ENCODE measurements at places on chromosomes 3 and 15. TPM values are rescaled to one million over a fixed set of nuclear protein-coding genes. Genes with fewer than 3 reads are reported as not detected.

- peak; percentile 69 for DNase-seq
Measured at GRCh38 chr3:148450819-148451218, 246.9 kb upstream of the AGTR1 start.

DNA sequence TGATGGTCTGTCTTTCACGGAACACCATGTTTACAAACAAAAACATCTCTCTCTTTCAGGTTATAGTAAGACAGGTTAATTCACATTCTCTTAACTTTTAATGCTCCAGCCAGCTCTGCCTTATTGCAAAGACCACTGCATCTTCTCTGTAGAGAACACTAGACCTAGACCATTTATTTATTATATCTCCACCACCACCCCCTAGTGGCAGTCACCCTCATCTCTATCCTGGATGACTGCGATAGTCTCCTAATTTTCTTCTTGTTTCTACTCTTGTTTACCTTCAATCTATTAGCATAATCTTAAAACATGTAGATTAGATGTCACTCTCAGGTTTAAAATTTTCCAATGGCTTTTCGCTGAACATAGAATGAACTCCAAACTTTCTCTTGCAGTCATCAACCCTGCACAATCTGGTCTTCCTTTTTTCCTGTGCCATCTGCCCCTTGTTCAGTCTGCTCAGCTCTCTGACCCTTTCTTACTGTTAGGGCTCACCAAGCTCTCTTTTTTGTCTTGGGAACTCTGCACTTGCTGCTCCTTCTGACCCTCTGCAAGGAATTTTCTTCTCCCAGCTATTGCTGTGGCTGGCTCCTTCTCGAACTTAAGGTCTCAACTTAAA, 155.6 kb downstream of the SQOR start:
- peak; percentile 30 for DNase-seq

DUOXA2 gene
- total RNA-seq = 119 TPM

DNA sequence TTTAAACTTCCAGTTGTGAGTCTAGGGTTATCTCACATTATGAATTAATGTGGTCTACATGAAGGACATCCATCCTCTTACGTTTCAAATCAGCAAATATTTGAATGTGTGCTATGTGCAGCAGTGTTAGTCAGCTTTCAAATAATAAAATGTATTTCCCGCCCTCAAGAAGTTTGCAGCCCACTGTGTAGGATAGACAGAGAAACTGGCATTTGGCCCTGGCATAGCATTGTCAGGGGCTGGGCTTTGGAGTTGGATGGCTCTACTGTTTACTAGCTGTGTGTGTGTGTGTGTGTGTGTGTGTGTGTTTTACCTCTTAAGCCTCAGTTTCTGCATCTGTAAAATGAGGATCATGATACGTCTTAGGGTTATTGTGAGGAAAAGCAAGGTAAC, 400.5 kb upstream of the C2CD4B start:
- no peak for DNase-seq

- DNase-seq = no peak
Measured at GRCh38 chr3:18575573-18575972, 150.4 kb upstream of the SATB1 start.

CNTN3 gene
- total RNA-seq = 8.0 TPM

DNA sequence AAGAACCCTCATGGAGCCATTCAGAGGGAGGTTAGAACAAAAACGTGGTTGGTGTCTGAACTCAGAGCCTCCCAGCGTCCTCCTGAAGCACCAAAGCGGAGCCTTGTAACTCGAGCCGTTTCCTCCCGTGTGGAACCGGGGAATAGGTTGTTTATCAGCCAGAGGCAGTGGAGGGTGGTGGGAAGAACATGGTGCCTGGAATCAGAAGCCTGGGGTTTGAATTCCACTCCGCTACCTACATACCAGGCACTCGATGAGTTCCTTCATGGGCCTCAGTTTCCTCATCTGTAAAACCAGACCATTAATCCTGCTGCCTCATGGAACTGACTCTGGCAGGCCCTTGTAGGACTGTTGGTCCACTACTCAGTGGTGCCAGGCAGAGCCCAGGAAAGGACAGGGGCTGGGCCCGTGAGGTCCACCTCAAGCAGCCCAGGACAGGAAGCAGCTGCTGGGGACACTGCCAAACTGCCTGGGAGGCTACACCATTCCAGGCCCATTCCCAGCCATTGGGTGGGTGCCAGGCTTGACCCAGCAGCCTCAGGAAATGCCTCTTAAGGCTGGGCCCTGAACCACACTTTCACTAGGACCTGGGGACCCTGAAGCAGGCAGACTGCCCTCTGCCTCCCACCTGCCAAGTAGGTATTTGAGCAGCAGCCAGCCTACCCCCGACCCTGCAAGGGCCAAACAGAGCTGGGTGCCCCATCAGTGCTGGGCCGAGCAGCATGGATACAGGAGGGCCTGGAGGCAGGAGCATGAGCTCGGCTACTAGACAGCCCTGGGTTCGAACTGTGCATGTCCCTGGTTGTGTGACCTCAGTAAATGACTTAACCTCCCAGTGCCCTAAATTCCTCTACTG, 33.4 kb downstream of the PRKCD start:
- DNase-seq = no peak

DNA sequence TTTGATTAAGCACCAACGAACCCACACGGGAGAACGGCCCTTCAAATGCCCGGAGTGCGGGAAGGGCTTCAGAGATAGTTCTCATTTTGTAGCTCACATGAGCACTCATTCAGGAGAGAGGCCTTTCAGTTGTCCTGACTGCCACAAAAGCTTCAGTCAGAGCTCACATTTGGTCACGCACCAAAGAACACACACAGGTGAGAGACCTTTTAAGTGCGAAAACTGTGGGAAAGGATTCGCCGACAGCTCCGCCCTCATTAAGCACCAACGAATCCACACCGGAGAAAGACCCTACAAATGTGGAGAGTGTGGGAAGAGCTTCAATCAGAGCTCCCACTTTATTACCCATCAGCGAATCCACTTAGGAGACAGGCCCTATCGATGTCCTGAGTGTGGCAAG, 8.7 kb downstream of the ZNF774 start:
- no peak for DNase-seq

GRCh38 chr15:89116404-89116803, 28.1 kb downstream of the ABHD2 start:
- no peak for DNase-seq

DNA sequence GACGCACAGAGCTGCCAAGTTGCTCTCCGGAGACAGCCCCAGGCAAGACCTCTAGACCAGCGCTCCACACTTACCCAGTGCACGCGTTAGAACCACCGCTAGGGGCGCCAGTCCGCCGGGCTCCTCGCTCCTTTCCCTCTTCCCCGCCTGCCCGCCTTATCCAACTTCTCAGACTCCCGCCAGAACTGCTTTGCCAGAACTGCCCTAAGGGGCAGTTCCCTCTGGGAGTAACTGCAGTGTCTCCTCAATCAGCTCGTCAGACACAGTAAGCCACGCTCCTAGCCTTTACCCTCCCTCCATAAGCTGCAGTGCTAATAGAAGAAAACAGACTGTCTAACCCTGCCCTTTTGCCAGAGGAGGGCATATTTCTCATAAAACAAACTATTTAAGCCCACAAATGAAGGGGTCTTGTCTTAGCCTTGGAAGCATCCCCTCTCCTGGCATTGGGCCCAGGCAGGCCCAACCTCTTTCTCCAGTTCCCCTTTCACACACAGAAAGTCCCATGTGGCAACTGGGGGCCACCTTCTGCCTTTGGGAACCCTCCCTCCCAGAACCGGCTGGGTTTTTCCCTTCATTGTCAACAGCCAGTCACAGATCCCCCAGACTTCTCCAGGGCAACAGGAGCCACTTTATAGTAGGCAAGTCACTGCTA, 3.7 kb downstream of the BMF start:
- DNase-seq = peak; percentile 96

DNA sequence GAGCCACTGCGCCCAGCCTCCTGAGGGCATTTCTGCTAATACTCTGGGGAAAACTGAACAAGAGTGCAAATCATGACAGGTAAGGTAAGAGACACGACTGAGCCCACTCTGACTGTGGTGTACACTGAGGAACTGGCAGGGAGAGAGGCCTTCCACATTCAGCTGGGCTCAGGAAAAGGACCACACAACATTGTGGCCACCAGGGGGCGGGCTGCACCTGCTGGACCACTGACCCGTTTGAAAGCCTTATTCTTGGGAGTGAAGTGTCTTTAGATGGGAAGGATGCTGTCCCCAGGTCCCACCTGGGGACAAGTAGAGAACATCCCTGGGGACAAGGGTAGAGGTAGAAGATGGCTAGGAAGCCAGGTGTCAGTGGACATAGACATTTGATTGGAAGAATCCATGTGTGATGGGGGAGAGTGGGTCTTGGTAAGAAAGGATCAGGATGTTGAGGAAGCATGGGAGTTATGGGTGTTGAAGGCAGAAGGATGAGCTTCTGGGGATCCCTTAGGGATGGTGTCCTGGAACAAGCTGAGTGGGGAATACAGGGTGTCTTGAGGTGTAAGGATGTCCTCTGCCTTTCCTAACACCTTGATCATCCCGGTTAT, 6.2 kb upstream of the CTDSPL start:
- peak; percentile 93 for DNase-seq

- no peak for DNase-seq
Measured at GRCh38 chr3:2246873-2247648, 148.4 kb downstream of the CNTN4 start.

DNA sequence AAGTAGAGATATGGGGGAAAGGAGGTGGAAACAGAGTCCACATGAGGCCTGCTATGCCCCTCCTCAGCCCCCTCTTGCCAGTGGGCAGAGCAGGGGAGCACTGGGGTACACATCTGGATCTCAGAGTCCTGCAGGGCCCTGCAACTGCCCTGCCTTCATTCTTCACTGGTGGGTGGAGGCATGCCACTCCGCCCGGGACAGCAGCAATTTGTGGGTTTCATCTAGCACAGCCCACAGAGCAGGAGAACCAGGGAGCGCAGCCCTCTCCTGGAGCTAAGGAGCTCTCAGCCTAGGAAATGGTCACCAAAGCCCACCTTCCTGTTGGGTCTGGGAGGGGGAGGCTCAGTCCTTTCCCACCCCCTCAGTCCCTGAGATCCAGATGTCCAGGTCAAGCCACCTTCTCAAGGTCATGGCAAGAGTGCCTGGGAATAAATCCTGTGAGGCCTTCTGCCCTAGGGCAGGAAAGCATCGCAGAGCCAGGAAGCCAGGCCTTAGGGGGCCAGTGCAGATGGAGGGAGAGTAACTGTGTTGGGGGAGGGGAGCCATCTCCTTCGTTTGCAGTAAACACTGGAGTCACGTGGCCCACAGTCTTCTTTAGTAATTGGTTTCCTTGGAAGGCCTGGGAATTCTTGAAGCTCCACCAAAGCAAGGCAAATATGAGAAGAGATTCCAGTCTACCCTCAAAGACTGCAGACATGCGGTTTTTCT, 31.0 kb downstream of the ANP32A start:
- peak; percentile 83 for DNase-seq

- DNase-seq = no peak
Measured at GRCh38 chr3:112425858-112426750, 73.2 kb downstream of the BTLA start.

SATB1 gene
- total RNA-seq = 55.1 TPM

- DNase-seq = peak; percentile 79
Measured at GRCh38 chr3:5188419-5189221, 1.1 kb downstream of the EDEM1 start.

GRCh38 chr3:185207931-185208746, 45.7 kb downstream of the EHHADH start:
- DNase-seq = no peak

APOD gene
- total RNA-seq = 153 TPM

GRCh38 chr3:44845528-44846520, 15.9 kb upstream of the TMEM42 start:
- DNase-seq = peak; percentile 67

DNA sequence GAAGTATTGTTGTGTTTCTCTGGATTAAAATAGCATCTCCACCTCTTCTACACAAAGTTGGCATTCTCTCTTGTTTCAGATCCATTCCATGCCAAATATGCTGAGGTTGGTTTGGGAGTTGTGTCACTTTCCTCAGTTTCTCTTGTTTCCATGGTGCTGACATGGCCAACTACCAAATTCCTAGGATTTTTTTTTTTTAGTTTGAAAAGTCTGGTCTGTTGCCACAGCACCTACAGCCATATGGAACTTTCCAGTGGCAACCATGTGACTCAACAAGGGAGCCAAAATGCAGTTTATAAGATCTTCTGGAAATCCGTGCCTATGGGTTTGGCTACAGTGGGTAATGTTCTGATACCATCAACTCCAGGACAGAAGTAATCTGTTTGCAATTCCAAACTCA, 96.0 kb upstream of the CLSTN2 start:
- no peak for DNase-seq

DNA sequence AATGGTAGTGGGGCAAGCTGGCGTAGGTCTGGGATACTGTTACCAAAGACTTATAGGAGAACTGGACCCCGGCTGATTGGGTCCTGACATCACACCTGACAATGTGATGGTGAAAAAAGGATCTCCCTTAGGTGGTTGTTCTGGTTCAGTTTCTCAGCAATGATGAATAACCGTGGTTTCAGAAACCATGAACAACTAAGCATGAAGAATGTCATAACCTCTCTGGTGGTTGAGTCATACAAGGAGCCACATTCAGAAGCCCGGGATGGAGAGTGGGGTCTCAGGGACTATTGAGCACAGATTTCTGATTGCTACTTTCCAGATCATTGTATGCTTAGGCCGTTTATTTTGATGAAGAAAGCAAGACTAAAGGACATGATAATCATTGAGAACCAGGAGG, 17.4 kb downstream of the GPR160 start:
- DNase-seq = no peak

- DNase-seq = no peak
Measured at GRCh38 chr15:31389576-31389975, 62.9 kb downstream of the KLF13 start.

GRCh38 chr3:23712656-23713559, 92.8 kb upstream of the UBE2E1 start:
- no peak for DNase-seq

- peak; percentile 80 for DNase-seq
Measured at GRCh38 chr15:69414701-69415167, 585 bp downstream of the KIF23 start.

GRCh38 chr3:56980798-56981390, 79.6 kb upstream of the SPATA12 start:
- peak; percentile 40 for DNase-seq

GRCh38 chr3:31629054-31629453, 96.3 kb downstream of the STT3B start:
- no peak for DNase-seq

DNA sequence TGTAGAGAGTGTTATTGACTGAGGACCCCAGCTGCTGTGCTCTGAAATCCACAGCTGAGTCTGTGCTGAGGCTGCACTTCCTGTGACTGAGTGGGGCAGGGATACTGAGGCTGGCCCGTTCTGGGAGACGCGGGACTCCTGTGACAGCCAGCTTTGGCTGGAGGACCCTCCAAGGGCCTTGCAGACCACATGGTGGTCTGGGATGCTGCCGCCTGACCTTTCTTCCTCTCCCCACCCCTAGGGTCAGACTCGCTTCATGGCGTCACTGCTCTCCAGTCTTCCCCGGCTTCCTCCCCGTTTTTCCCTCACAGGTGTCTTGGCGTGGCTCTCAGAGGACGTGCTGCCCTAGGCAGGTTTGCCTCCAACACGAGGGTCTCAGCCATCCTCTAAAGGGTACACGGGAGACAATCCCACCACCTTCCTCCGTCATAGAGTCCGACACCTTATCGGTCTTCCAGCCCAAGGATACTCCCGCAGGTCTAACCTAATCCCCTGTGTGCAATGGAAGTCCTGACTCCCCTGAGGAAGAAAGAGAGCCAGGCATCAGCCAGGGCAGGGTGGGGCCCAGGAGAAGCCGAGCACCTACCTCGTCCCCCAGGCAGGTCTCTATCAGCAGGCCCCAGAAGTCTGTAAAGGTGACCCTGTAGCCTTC, 19.9 kb upstream of the EHD4 start:
- DNase-seq = no peak

- no peak for DNase-seq
Measured at GRCh38 chr3:41768363-41768762, 193.5 kb downstream of the ULK4 start.
